ENCODE measurements at places on chromosomes 4 and X.
A peak's percentile ranks its signal among the peaks of the same experiment; 100 is the strongest.

- DNase-seq: no peak
These were observed 41.9 kb downstream of the PCDH19 start for GRCh38 chrX:100368167-100368566.

DNA sequence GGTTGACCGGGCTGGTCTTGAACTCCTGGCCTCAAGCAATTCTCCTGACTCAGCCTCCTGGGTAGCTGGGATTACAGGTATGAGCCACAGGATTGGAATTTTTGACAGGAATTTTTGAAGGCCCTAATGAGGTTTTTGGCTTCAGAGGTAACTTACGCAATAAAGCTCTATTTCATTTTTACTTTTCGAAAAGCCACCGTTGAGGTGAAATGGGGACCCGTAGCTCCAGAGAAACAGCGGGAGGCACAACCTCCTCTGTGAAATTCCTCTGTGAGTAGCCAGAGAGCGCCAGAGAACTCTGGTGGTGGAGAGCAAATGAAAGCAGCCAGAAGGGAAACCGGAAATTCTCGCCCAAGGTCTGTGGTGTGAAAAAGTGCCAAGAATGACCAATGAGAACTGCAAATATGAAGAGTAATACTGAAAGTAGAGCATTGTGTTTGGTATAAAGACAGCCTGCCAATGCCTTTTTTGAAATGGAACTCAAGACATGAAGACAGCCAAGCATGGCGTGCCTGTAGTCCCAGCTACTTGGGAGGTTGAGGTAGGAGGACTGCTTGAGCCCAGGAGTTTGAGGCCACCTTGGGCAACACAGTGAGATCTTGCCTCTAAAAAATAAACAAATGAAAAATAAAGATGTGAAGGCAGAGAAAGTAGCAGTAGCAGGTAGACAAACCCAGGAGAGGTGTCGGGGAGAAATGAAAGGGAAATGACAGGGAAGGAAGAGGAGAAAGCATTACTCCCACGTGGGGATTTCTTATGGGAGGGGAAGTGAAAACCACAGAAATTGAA, 33.0 kb upstream of the TMEM131L start:
- peak; percentile 46 for DNase-seq

DNA sequence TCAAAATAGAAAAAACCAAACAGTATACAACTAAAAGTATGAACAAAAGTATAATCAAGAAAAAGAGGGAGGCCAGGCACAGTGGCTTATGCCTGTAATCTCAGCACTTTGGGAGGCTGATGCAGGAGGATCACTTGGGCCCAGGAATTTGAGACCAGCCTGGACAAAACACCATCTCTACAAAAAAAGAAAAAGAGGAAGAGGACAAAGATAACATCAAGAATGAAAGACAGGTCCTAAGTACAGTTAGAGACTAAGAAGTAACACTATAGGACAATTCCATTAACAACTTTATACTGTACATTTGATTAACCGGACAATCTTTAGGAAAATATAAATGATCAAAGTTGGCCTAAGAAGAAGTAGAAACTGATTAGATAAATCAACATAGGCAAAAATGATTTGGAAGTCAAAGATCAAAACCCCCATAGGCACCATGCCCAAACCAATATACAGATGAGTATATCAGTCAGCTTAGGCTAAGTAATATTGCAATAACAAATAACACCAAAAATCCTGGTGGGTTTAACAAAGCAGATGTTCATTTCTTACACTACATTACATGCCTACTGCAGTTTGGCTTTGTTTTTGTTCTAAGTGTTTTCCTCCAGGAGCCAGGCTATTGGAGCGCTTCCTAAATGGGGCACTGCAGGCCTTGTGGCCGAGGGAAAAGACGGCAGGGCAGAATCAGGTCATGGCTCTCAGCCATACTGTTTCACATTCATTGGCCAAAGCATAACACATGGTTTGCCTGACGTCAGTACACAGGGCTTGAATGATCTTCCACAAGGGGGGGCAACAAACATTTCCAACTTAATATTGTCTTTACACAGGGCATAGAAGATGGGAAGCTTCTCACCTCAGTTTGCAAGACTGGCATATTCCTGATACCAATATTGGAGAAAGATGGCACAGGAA, 42.2 kb upstream of the HGFAC start:
- DNase-seq: no peak

- peak; percentile 67 for DNase-seq
These were observed 101.9 kb downstream of the MAML3 start for GRCh38 chr4:140052050-140052449.

- DNase-seq: no peak
These were observed 737.5 kb upstream of the NDST4 start for GRCh38 chr4:115850799-115851509.

- no peak for DNase-seq
These were observed 40.4 kb downstream of the PPA2 start for GRCh38 chr4:105433421-105433820.

DNA sequence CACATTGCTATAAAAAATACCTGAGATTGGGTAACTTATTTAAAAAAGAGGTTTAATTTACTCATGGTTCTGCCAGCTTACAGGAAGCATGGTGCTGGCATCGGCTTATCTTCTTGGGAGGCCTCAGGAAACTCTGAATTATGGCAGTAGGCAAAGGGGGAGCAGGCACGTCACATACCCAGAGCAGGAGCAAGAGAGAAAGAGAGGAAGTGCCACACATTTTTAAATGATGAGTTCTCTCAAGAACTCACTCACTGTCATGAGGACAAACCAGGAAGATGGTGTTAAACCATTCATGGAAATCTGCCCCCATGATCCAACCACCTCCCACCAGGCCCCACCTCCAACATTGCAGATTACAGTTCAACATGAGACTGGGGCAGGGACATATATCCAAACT, 10.0 kb upstream of the AFF1 start:
- DNase-seq: no peak

DNA sequence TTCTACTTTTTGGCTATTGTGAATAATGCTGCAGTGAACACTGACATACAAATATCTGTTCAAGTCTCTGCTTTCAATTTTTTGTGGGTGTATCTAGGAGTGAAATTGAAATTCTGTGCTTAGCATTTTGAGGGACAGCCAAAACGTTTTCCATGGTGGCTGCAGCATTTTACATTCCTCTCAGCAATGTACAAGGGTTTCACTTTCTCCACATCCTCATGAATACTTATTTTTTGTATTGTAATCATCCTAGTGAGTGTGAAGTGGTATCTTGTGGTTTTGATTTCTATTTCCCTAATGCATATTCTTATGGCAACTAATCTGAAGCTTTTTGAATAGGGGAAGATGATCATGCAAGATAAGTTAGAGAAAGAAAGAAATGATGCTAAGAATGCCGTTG, 40.3 kb downstream of the HSPA4L start:
- DNase-seq: no peak

- no peak for DNase-seq
These were observed 292.7 kb downstream of the SPOCK3 start for GRCh38 chr4:166941629-166942028.

DNA sequence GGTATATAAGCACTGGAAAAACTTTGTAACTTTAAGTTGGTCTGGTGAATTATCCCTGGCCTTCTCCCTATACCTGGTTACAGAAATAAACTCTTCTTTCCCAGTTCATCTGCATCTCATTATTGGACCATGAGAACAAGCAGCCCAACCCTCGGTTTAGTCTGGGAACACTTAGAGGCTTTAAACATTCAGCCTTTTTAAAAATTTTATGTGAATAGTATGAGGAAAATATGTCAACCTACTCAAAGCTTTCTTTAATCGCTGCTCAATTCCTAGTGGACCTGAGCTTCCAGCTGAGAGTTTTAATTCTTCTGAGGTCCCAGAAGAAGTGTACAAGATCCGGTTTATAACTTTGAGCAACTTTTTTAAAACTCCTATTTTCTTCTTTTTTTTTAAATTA, 358.6 kb upstream of the NOCT start:
- DNase-seq: no peak

GRCh38 chr4:184284742-184285141, 67.1 kb upstream of the ENPP6 start:
- DNase-seq: no peak

GRCh38 chr4:23962462-23962861, 72.6 kb upstream of the PPARGC1A start:
- no peak for DNase-seq

- no peak for DNase-seq
These were observed 812.1 kb upstream of the INTU start for GRCh38 chr4:126820631-126821030.

GRCh38 chr4:93814141-93814540, 14.4 kb upstream of the ATOH1 start:
- DNase-seq: no peak

DNA sequence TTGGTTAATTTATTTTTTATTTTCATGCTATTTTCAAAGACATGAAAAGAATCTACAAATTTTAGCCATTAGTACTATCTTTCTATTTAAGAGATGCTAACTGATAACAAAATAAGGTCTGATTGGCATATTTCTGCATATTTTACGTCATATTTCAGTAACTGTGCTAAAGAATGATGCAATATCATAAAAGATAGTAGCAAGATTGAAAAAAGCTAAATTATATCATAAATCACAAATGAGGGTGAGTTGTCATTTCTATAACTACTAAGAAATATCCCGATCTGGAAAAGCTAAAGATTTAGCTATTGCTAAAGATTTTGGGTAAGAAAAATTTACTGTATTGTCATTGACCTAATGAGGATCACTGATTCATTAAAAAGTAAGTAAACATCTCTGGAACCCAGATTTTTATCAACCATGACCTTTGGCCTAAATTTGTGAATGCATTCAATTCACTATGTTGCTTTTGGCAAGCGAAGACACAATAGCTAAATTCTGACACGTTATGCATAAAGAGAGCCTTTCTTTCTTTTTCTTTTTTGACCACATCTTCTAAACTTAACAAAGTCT, 103.6 kb downstream of the HPGD start:
- DNase-seq: no peak

- no peak for DNase-seq
These were observed 1203.5 kb downstream of the PCDH7 start for GRCh38 chr4:31923634-31924033.

DNA sequence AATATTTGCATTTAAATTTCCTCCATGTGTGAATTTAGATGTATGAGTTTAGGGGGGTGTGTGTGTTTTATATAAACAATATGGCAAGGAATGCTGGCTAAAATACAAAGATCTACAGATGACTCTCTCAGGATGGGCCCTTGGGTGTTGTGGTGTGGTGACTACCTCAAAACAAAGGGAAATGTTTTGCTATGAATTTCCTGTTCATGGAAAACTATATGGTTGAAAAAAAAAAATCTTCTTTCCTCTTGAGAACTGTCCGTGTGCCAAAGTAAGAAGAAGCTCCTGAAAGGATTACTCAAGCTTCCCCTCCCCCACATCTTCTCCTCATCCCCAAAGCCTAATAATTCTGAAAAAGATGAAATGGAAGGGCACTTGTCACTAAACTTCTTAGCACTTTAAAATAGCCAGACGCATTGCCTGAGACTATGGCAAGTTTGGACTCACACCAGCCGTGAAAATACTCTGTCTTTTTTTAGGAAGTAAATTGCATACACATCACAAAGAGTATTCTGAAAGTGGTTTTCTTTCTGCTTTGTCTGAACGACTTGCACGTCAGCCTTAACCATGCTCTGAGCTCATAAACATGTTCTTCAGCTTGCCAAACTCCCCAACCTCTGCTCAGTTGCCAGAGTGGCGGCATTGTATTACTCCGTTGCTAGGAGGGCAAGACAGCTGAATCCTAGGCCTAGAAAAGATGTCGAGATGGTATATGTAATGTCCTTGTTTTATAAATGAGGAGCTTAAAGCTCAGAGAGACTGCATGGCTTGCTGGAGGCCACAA, 250.4 kb upstream of the JADE1 start:
- no peak for DNase-seq

- no peak for DNase-seq
These were observed 13.2 kb downstream of the MTTP start for GRCh38 chr4:99587803-99588202.

- no peak for DNase-seq
These were observed 105.2 kb upstream of the NOCT start for GRCh38 chr4:138910195-138910913.

DNA sequence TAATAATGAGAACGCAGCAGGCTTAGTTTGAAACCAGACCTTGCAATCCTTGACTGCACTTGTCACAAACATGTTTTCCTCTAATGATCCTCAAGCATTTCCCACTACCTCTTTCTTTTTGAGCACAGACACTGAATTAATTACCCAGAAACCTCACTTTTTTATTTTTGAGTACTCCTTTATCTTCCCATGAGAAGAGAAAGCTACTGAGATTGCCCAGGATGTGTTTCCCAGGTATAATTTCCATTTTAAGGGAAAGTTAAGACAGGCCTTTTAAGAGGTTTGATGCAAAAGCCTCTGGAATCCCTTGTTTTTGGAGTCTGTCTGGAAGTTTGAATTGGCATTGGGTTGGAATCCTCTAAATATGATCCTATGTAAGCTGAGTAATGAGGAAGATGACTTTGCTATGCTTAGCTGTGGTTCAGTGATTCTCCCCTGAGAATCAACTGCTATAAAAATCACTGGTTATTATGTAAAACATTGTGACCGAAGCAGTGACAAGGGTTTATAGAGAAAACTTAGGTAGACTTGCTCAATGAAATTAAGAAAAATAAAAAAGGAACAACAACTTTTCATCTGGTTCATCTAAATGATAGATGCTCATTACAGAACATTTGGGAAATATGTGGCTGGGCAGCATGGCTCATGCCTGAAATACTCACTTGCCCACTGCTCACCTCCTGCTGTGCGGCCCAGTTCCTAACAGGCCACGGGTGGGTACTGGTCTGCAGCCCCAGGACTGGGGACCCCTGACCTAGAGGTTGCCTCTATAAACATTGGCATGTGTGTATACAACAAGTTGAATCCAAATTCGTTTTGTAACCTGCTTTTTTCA, 10.8 kb upstream of the RHOH start:
- DNase-seq: no peak

GRCh38 chr4:57137261-57137660, 27.1 kb upstream of the IGFBP7 start:
- no peak for DNase-seq

GRCh38 chr4:2924765-2925301, 38.4 kb downstream of the NOP14 start:
- DNase-seq: no peak

GRCh38 chrX:136065044-136065671, 79.9 kb downstream of the SLC9A6 start:
- peak; percentile 72 for DNase-seq

- DNase-seq: no peak
These were observed 9.3 kb downstream of the RNF4 start for GRCh38 chr4:2478229-2478628.

GRCh38 chr4:110540982-110541451, 65.1 kb downstream of the ENPEP start:
- DNase-seq: no peak

GRCh38 chr4:85508654-85509053, 33.7 kb downstream of the ARHGAP24 start:
- DNase-seq: no peak

GRCh38 chr4:21757248-21757647, 191.3 kb downstream of the KCNIP4 start:
- DNase-seq: no peak

DNA sequence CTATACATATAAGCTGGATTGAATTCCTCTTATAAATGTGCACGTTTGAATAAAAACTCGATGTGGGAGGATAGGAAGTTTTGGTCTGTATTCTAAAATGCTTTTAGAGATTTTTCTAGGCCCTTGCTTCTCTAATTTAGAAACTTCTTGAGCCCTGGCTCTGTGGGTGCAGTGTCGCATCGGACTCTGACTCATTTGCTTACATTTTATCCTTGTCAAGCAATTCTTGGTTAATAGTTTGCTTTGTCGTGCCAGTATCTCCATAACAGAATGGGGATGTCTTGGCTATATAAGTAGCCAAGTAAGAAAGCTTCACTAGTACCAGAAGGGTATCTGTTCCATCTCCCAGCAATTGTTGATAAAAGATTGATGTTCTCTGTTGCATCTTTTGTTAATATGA, 10.7 kb downstream of the SGMS2 start:
- no peak for DNase-seq
